Brain microvascular endothelial cell (primary cell): ENCODE measurements at places on chromosomes 7 and 10.

GRCh38 chr7:7719236-7719635 is 829 bp upstream of the RPA3 start:
- peak; percentile 79 for DNase-seq

GRCh38 chr10:8074881-8075280 is 20.4 kb downstream of the GATA3 start:
- no peak for DNase-seq

GRCh38 chr7:38525857-38526256 is 105.3 kb downstream of the AMPH start:
- no peak for DNase-seq

DNA sequence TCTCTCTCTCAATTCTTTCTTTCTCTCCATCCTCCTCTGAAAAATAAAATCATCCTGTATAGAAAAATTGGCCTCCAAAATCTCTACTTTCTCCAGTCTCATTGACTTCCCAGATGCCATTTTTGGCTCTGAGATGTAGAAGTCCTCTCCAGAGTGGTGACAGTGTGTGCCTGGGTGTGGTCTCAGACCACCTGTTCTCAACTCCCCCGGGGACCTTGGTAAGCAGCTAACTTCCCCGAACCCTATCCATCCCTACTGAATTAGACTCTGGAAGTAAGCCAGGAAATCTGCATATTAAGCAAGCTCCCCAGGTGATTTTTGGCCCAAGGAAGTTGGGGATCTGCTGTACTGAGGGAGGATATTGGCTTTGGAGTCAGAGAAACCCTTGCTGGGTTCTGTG is 120.5 kb downstream of the WDR11 start:
- no peak for DNase-seq

GRCh38 chr7:41771717-41772116 is 68.8 kb upstream of the INHBA start:
- no peak for DNase-seq

GRCh38 chr10:12484941-12485805 is 135.8 kb downstream of the CAMK1D start:
- DNase-seq: peak; percentile 58

GRCh38 chr7:13448243-13448642 is 541.2 kb downstream of the ETV1 start:
- no peak for DNase-seq
